Stomach (tissue), 19 donors: ENCODE measurements at places on chromosomes 4 and X. TPM values are rescaled to one million over a fixed set of nuclear protein-coding genes. Genes with fewer than 3 reads are reported as not detected.

SOWAHD gene
- total RNA-seq = not detected

JAKMIP1 gene
- 10.3 TPM for total RNA-seq

PLP1 gene
- 2.2 TPM for total RNA-seq

ZFP92 gene
- total RNA-seq = not detected

UGT2B11 gene
- total RNA-seq = not detected

GYPA gene
- not detected for total RNA-seq

FGD1 gene
- 5.4 TPM for total RNA-seq

ABCG2 gene
- total RNA-seq = 1.3 TPM

ZNF157 gene
- not detected for total RNA-seq

GC gene
- not detected for total RNA-seq
